ENCODE measurements at places on chromosomes 3 and 15.

DNA sequence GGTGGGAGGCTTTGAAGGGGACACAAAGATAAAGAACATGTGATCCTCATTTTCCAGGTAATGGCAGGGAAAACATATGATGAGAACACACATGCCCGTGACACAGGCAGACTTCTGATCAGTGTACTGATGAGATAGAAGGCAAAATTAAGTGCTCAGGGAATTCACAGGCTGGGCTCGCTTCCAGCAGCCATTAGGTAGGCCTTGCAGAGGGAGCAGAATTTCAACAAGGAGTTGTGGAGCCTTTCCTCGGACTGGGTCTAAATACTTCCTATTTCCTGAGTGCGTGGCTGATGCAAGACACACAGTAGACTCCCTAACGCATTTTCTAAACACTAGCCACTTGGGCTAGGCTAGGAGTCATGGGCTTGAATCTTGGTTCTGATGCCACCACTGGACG, 74.0 kb upstream of the ETV5 start:
- DNase-seq, result no peak

DNA sequence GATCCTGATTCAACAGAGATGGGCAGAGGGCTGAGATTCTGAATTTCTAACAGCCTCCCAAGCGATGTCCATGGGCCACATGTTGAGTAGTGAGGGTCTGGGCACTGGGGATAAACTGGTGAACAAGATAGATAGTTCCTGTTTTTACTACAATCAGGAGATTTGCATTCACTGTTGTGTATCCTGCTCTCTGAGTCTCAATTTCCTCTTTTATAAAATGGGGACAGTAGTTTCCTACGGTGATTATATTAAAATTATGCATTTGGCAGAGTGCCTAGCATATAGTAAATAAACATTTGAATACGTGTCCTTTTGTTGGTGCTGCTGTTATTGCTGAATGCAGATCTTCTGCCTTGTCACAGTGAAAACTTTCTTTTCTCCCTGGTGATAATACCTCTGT, 102.5 kb downstream of the MYH15 start:
- DNase-seq, result no peak

- DNase-seq, result no peak
Measured at GRCh38 chr15:71551566-71551965, 258.8 kb upstream of the NR2E3 start.

DNA sequence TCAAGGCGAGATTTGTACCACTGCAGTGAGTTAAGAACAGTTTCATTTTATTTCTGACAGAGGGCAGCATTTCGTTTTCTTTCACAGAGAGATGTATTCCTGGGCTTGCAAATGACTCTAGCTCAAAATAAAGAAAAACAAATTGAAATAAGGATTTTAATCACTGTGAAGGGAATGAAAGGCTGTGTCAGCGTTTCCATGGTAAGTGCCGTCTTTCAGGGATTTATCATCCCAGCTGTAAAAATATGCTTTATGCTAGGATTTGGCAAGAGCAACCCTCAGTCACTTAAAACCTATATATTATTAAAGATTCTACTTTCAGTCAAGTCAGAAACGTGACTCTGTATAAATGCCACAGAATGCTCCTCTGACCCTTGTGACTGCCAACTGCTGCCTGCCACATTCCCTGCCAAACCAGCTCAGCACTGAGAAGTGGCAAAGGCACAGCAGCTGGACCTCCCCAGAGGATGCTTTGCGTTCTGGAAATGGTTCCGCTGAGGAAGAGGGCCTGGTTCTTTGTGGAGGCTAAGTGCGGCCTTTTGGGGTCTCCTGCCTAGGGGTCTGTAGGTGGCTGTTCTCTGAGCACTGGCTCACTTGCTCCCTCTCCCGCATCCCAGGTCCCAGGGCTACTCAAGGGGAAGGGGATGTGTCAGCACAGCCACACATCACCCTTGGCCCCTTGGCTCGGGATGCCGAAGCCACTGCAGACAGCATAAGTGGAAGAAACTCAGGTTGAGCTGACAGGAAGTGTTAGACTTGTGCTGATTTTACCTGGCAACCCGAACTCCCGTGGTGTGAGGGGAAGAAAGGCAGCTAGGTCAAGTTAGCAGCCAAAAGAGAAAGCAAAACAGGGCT, 56.6 kb upstream of the POMGNT2 start:
- peak; percentile 27 for DNase-seq

GRCh38 chr3:107629566-107629965, 106.8 kb downstream of the BBX start:
- no peak for DNase-seq

DNA sequence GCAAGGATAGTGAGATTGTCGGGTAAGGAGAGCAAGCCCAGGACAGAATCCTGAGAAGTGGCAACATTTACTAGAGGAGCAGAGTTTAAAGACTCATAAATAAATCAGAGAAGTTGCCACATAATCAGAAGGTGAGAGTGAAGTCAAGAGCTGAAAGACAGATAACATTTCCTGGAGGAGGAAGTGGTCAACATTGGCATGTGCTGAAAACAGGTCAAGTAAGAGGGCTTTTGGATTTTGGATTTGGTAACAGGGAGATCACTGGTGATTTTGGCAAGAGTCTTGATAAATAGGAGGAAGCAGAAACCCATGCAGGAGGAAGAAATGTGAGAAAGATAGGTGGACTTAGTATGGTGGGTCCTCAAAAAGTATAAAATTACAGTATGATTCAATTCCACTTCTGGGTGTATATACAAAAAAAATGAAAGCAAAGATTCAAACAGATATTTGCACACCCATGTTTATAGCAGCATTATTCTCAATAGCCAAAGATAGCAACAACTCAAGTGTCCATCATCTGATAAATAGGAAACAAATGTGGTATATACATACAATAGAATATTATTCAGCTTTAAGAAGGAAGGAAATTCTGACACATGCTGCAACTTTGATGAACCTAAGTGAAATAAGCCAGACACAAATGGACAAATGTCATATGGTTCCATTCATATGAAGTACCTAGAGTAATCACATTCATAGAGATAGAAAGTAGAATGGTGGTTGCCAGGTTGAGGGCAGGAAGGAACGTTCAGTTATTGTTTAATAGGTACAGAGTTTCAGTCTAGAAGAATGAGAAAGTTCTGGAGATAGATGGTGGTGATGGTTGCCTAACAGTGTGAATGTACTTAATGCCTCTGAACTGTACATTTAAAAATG, 27.3 kb upstream of the MBNL1 start:
- no peak for DNase-seq

- no peak for DNase-seq
Measured at GRCh38 chr3:11138371-11138770, 15.9 kb upstream of the HRH1 start.

DNA sequence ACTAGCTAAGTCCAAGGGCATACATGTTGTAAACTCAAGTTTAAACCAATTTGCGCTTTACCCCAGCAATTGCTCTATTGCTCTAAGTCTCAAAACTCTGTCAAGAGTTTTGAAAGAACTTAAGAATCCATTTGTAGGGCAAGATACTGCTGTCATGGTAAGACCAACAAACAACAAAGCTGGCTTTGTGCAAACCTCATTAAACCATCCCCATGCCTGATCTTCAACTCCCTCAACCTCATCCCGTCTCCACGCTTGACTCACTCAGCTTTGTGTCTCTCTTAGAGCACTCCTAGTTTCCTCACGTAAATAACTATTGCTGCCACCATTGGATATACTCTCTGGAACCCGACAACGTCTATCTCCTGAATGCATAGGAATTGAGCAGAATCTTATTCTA, 20.6 kb upstream of the ARHGEF26 start:
- DNase-seq, result no peak

DNA sequence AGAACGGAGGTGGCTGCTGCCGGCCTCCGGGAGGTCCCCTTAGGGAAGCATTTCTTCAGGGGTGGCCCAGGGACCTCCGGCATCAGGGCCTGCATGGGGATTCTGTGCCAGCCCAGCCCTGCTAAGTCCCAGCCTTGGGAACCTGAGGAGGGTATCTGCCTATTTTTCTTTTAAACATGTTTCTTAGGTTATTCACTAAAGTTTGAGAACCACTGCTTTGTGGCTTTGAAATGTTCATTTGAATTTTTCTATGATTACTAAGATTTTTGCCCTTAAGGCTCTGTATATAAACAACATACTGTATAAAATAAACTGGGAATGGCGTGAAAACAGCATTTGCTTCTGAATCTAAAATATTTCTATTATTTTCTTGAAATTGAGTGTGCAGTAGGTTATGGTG, 24.4 kb downstream of the FAN1 start:
- DNase-seq, result no peak

- DNase-seq, result no peak
Measured at GRCh38 chr15:31330836-31331235, 4.2 kb downstream of the KLF13 start.

DNA sequence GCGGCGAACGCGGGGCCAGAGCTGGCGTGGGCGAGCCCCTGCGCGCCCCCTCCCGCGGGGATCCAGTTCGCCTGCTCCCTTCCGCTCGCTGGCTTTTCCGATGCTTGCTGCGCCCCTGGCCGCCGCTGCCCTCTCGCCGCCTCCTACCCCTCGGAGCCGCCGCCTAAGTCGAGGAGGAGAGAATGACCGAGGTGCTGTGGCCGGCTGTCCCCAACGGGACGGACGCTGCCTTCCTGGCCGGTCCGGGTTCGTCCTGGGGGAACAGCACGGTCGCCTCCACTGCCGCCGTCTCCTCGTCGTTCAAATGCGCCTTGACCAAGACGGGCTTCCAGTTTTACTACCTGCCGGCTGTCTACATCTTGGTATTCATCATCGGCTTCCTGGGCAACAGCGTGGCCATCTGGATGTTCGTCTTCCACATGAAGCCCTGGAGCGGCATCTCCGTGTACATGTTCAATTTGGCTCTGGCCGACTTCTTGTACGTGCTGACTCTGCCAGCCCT, 721 bp downstream of the P2RY1 start:
- DNase-seq, result no peak

GRCh38 chr3:183255348-183255730, 2.3 kb downstream of the B3GNT5 start:
- DNase-seq, result no peak

- no peak for DNase-seq
Measured at GRCh38 chr3:129415378-129415777, 13.1 kb downstream of the EFCAB12 start.

DNA sequence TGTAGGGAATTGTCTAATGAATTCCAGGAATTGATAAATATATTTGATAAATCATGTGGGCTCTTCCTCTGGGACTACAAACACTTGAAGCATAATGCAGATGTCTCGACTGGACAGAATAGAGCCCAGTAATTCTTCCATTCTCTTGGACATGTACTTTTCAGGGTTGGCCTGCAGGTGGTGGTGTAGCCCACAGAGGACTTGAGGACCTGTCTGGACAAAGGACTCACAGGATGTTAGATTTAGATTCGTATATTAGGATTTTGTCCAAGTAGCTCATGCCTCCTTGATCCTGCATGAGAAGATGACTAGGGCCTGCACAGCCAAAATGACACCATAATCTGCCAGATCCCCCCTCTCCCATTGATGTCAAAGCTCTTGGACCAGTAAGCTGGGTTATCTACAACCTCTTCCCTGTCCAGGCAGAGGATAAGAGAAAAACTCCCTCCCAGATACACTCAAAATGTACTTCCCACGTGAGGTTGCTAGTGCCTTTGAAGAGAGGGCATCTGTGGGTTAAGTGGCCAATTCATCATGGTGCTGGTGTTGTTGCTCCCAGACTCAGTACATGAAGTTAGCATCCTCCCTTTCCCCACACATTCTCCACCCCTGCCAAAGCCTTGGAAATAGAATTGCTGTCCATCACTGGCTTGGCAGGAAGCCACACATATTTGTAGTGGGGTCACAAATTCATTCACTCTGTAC, 88.6 kb upstream of the ZNF280D start:
- DNase-seq, result peak; percentile 48

GRCh38 chr3:71614869-71615268, 31.3 kb upstream of the FOXP1 start:
- DNase-seq, result no peak

DNA sequence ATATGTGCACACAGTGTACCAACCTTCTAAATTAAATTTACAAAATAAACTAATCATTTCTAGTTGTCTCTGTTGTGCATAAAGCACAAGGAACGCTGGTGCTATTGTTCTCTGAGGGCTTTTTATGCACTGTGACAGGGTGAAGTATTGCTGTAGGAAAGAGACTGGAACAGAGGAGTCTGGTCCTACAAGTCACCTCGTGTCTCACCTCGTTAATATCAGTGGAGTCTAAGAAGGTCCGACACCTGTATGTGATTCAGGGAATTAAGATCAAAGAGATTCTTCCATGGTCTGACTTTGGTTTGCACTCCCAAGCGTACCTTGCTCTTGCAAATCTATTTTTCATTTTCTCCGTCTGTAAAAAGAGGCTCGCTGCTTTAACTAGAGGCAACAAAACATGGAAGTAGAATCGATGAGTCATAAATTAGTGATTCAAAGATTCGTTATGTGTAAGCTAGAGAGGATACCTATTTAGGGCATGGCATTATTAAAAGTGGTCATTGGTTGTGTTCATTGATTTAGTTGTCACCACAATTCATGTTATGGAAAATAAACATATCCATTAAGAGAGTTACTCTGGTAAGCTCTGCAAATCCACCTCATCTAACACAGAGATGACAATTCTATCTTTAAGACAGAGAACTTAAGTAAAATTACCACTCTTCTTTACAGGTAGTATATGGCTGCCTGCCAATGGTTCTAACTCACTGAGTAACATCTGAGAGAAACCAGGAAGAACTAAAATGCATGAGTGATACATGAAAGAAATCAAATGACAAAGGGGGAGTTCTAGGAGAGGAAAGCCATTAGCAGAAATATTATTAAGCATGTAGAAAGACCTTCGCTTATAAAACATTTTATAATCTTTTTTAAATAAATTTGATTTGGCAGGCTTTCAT, 219.4 kb upstream of the GBE1 start:
- DNase-seq, result no peak

DNA sequence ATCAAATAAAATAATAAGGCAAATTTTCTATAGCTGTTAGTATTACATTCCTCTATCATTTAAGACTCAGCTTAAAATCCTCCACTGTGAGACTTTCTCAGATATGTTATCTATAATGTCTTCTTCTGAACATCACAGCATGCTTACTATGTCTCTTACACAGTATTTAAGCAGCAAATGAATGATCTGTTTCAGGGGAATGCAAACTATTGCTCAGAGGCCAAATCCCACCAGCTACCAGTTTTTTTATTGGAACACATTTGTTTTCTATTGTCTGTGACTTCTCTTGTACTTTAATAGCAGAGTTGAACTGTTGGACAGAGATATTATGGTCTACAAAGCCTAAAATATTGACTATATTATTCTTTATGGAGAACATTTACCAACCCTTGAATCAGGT, 59.6 kb downstream of the C3orf38 start:
- DNase-seq, result no peak
